ENCODE measurements at places on chromosomes 2 and 18.

GRCh38 chr18:46343931-46344372, 239.8 kb downstream of the HAUS1 start:
- DNase-seq, result peak; percentile 30

- no peak for DNase-seq
Measured at GRCh38 chr2:8230466-8230865, 451.4 kb upstream of the ID2 start.

GRCh38 chr18:58567453-58568196, 61.3 kb downstream of the ALPK2 start:
- no peak for DNase-seq

DNA sequence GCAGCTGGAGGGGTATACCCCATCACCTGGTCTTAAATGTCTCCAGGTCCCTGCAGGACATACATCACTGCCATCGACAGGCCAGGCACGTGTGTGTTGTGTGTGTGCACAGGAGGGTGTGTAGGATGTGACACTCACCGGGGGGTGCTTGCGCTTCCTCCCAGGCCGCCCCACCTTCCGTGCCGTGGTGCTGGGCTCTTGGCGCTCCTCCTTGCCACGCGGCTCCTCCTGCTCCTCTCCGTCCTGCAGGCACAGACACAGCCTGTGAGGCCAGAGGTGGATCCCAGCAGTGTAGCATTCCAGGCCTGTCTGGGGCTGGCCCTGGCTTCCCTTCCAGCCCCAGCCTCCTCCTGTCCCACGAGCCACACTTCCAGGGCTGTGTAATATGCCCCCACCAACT, 41.7 kb downstream of the DNMT3A start:
- no peak for DNase-seq

GRCh38 chr2:142270291-142270690, 139.5 kb upstream of the LRP1B start:
- DNase-seq, result no peak

GRCh38 chr2:172233987-172234715, 131.5 kb upstream of the DLX2 start:
- DNase-seq, result no peak

DNA sequence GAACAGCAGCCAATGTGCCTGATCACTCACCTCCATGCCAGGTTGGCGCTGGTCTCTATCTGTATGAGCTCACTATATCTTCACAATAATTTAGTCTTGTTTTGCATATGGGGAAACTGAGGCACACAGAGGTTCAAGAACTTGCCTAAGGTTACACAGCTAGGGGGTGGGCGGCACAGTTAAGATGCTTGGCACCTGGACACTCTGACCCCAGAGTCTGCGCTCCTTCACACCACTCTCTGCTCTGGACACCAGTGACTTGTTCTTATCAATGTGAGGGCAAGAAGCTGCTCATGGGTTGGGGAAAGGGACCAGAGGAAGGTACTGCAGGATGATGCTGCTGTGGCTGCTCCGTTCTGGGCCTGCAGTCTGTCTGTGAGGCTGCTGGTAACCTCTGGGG, 27.1 kb downstream of the FBLN7 start:
- no peak for DNase-seq

Data from stimulated activated CD4-positive, alpha-beta T cell treated with anti-CD3 and anti-CD28 coated beads, Interleukin-2, amount 100 ng/mL, for 48 hours (primary cell).